ENCODE measurements at places on chromosomes 2 and 18. TPM values are rescaled to one million over a fixed set of nuclear protein-coding genes. Genes with fewer than 3 reads are reported as not detected.

- H3K27me3 ChIP-seq, result no peaks in the 10 kb centered on the region
- peaks cover 9% of the 10 kb centered on the region for H3K4me1 ChIP-seq
- H3K27ac ChIP-seq, result no peak overlapping the region
- H3K36me3 ChIP-seq, result peaks cover 25% of the 10 kb centered on the region
- H3K4me3 ChIP-seq, result no peak overlapping the region
These were observed 647 bp downstream of the CCDC121 start for GRCh38 chr2:27627963-27628766.

The FEV gene
- not detected for total RNA-seq

GRCh38 chr18:65632236-65632635, 118.6 kb upstream of the CDH7 start:
- no peak for DNase-seq
- no peak overlapping the region for H3K27ac ChIP-seq
- H3K27me3 ChIP-seq, result no peaks in the 10 kb centered on the region

- no peaks in the 10 kb centered on the region for H3K36me3 ChIP-seq
- no peaks in the 10 kb centered on the region for H3K27me3 ChIP-seq
- H3K4me1 ChIP-seq, result peaks cover 4% of the 10 kb centered on the region
- H3K4me3 ChIP-seq, result no peak overlapping the region
These were observed 37.9 kb upstream of the PIK3C3 start for GRCh38 chr18:41917181-41917580.

DNA sequence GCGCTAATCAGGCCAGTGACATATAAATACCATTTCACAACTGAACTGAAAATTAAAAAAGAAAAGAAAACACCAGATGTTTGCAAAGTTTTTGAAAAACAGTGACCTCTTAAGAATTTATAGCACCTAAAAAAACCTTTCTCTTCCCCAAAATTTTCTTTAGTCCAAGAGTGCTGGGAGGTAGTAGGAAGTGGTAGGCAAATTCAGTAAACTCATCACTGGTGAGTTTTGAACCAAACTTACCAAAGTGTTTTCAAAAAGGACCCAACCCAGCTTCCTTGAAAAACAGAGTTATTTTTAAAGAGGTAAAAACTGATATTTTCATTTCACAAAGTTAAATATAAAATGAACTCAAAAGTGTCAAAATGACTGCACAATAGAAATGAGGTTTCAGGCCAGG, 90.4 kb downstream of the TMEM247 start:
- no peak overlapping the region for H3K4me3 ChIP-seq
- H3K27ac ChIP-seq, result no peak overlapping the region
- DNase-seq, result no peak

DNA sequence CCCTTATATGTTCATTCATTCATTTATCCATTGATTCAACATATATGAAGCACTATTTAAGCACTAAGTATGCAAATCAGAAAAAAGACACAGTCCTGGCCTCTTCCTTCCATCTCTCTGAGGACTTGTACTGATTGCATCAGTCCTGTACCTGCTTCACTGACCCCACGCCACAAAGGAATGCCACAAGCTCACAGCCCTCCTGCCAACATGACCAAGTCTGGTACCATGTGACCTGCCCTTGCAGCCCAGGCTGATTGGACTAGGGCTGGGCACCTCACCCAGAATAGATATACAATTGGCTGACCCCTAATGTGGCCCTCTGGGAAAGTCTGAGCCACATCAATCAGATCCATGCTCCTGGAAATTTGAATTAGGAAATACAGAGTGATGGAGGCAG, 196.6 kb downstream of the AGPS start:
- H3K36me3 ChIP-seq, result no peaks in the 10 kb centered on the region
- no peaks in the 10 kb centered on the region for H3K4me1 ChIP-seq
- H3K4me3 ChIP-seq, result no peak overlapping the region

The PTPN4 gene
- total RNA-seq, result 79.4 TPM

The BCL11A gene
- 45.0 TPM for total RNA-seq

GRCh38 chr18:51196811-51197660, 445 bp downstream of the MEX3C start:
- DNase-seq, result peak; percentile 30
- H3K27me3 ChIP-seq, result no peaks in the 10 kb centered on the region
- H3K36me3 ChIP-seq, result peaks cover 8% of the 10 kb centered on the region
- H3K4me1 ChIP-seq, result peaks cover 34% of the 10 kb centered on the region

DNA sequence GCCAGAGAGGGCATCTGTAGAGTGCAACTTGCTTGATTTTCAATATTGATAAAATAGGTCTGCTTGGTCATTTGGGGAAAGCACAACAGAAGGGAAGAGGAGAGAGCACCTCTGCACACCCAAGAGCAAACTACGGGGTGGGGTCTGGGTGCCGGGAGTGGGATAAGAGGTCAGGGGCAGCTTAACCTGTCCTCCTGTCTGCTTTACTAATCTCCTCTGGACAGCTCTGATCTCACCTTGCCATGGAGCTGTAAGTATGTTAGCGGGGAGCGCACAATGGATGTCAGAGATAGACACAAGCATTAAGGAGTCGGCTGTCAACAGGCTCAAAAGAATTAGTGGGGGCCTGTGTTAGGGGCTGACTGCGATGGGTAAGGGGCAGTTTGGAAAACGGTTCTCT, 328.7 kb downstream of the CYRIA start:
- no peak overlapping the region for H3K4me3 ChIP-seq
- H3K27ac ChIP-seq, result no peak overlapping the region
- H3K36me3 ChIP-seq, result no peaks in the 10 kb centered on the region
- H3K27me3 ChIP-seq, result no peaks in the 10 kb centered on the region
- no peak for DNase-seq
- peaks cover 12% of the 10 kb centered on the region for H3K4me1 ChIP-seq

The PAX3 gene
- not detected for total RNA-seq

- H3K27ac ChIP-seq, result no peak overlapping the region
- H3K27me3 ChIP-seq, result no peaks in the 10 kb centered on the region
- no peaks in the 10 kb centered on the region for H3K36me3 ChIP-seq
- no peaks in the 10 kb centered on the region for H3K4me1 ChIP-seq
These were observed 290.8 kb upstream of the MC4R start for GRCh38 chr18:60663060-60663989.

- DNase-seq, result no peak
- no peaks in the 10 kb centered on the region for H3K27me3 ChIP-seq
- no peak overlapping the region for H3K27ac ChIP-seq
- no peak overlapping the region for H3K4me3 ChIP-seq
- H3K4me1 ChIP-seq, result no peaks in the 10 kb centered on the region
These were observed 82.2 kb upstream of the KCTD1 start for GRCh38 chr18:26630596-26630995.

The ATP6V1B1 gene
- not detected for total RNA-seq

DNA sequence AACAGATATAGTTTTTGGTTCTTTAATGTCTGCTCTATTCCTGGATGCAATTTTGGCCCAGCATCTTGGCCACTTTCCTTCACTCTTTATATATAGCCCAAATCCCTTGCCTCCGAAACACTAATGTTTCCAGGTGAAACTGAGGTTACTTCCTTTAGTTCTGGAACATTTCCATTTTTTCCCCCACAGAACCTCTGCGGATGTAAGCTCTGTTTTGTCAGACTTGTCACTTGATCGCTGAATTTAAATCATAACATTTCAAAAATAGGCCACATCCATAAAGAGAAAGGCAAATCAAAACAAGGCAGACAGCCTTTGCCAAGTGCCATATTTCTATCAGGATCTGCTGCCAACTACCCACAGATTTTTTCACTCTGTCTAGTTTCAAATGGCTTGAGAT, 115.1 kb downstream of the ANKRD44 start:
- H3K27ac ChIP-seq, result no peak overlapping the region
- no peaks in the 10 kb centered on the region for H3K36me3 ChIP-seq
- 0 out of 2 replicates have a peak, but pooled peaks cover 4% of the 10 kb centered on the region for H3K4me1 ChIP-seq
- no peak for DNase-seq
- H3K27me3 ChIP-seq, result no peaks in the 10 kb centered on the region

DNA sequence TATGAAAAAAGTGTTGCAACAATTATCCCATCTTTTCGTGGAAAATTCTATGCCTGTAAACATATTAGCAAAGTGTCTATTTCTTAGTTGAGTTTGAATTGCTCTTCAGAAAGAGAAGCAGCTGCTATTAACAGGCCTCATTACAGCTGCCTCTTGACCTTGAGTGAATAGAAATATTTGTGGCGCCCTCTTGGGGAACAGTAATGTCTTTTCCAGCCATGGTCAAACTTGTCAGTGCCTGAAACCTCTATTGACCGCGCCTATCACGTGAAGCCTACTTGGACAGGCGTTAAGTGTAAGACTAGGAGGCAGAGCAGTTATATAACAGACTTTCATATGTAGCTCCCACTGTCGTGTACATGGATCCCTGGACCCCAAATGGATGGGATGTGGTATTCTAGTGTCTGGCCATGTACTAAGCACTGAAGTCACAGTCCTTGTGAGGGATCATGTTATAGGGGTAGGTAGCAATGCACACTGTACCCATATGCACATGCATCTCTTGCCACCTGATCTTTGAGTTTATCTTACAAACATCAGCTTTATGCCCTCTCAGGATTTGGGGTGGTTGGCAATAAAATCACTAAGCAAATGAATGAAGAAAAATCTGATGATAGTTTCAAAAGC, 245.0 kb downstream of the PTGR3 start:
- DNase-seq, result peak; percentile 21
- H3K27me3 ChIP-seq, result no peaks in the 10 kb centered on the region
- no peak overlapping the region for H3K27ac ChIP-seq
- H3K36me3 ChIP-seq, result 0 out of 2 replicates have a peak, but pooled peaks cover 6% of the 10 kb centered on the region

GRCh38 chr2:153940511-153940910, 68.8 kb downstream of the GALNT13 start:
- H3K27me3 ChIP-seq, result no peaks in the 10 kb centered on the region
- no peak overlapping the region for H3K27ac ChIP-seq
- peaks cover 13% of the 10 kb centered on the region for H3K4me1 ChIP-seq
- no peaks in the 10 kb centered on the region for H3K36me3 ChIP-seq

The CDH20 gene
- 0.16 TPM for total RNA-seq

GRCh38 chr2:216742411-216742810, 47.1 kb upstream of the IGFBP5 start:
- no peaks in the 10 kb centered on the region for H3K36me3 ChIP-seq
- peaks cover 13% of the 10 kb centered on the region for H3K4me1 ChIP-seq
- H3K27ac ChIP-seq, result no peak overlapping the region
- no peak for DNase-seq
- H3K27me3 ChIP-seq, result peaks cover 4% of the 10 kb centered on the region
- no peak overlapping the region for H3K4me3 ChIP-seq

DNA sequence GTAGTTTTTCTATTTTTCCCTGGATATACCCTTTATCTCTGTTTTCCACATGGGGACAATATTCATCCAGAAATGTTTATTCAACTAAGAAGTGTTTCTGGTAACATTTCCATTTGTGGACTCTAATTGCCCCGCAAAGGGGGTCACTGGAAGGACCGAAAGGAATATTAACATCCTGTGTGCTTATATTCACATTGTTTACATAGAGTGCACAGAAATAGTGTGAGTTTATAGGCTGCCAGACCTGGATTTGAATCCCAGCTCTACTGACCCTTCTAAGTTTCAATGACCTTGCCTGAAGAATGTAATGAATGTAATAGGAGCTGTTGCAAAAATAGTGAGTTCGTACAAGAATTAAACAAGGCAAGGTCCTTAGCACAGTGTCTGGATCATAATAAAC, 152.9 kb upstream of the NCKAP5 start:
- H3K4me1 ChIP-seq, result no peaks in the 10 kb centered on the region
- DNase-seq, result no peak
- no peak overlapping the region for H3K27ac ChIP-seq
- no peak overlapping the region for H3K4me3 ChIP-seq
- peaks cover 2% of the 10 kb centered on the region for H3K27me3 ChIP-seq

The SH2D6 gene
- 0.50 TPM for total RNA-seq

The ZNF396 gene
- 1.0 TPM for total RNA-seq

DNA sequence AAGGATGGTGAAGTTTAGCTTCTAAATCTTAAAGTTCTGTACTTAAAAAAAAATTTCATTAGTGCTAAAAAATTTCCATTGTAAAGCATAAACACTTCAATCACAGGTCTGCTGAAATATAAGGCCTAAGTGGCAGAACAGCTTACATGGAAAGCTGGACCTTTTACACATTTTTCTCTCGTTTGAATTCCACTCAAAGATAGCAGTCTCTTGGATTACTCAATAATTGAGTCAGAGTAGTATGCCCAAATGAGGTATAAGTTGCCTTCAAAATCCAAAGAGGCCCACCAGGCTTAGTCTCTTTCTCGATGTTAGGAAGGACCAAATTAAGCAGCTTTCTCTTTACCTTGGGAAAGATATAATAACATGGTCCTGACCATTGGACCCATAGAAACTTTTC, 220.4 kb upstream of the CWC22 start:
- no peak for DNase-seq
- no peaks in the 10 kb centered on the region for H3K4me1 ChIP-seq
- no peak overlapping the region for H3K27ac ChIP-seq
- no peak overlapping the region for H3K4me3 ChIP-seq

GRCh38 chr2:3754280-3754679, 50.9 kb downstream of the DCDC2C start:
- H3K36me3 ChIP-seq, result peaks cover 80% of the 10 kb centered on the region
- peaks cover 14% of the 10 kb centered on the region for H3K27me3 ChIP-seq
- H3K4me3 ChIP-seq, result no peak overlapping the region
- no peak for DNase-seq

The C1QL2 gene
- 0.55 TPM for total RNA-seq

DNA sequence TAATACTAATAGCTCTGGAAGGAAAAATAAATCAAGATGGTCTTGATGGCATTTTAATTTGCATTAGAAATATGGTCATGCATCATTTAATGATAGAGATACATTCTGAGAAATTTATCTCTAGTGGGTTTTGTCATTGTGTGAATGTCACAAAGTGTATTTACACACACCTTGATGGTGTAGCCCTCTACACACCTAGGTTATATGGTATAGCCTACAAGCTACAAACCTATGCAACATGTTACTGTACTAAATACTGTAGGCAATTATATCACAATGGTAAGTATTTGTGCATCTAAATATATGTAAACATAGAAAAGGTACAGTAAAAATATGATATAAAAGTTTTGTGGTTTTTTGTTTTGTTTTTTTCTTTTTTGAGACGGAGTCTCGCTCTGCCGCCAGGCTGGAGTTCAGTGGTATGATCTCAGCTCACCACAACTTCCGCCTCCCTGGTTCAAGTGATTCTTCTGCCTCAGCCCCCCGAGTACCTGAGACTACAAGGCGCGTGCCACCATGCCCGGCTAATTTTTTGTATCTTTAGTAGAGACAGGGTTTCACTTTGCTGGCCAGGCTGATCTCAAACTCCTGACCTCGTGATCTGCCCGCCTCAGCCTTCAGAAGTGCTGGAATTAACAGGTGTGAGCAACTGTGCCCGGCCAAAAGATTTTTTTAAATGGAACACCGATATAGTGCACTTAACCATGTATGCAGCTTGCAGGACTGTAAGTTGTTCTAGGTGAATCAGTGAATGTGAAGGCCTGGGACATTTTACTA, 83.7 kb upstream of the UBXN4 start:
- no peaks in the 10 kb centered on the region for H3K27me3 ChIP-seq
- H3K4me3 ChIP-seq, result no peak overlapping the region
- no peak overlapping the region for H3K27ac ChIP-seq
- H3K36me3 ChIP-seq, result peaks cover 55% of the 10 kb centered on the region
- DNase-seq, result no peak

- no peak overlapping the region for H3K4me3 ChIP-seq
- peaks cover 29% of the 10 kb centered on the region for H3K4me1 ChIP-seq
- no peak overlapping the region for H3K27ac ChIP-seq
- H3K36me3 ChIP-seq, result peaks cover 33% of the 10 kb centered on the region
These were observed 716.8 kb downstream of the SUCLG1 start for GRCh38 chr2:83742117-83742782.

All from WTC11 (cell line).